ENCODE measurements at places on chromosomes 4 and X.

DNA sequence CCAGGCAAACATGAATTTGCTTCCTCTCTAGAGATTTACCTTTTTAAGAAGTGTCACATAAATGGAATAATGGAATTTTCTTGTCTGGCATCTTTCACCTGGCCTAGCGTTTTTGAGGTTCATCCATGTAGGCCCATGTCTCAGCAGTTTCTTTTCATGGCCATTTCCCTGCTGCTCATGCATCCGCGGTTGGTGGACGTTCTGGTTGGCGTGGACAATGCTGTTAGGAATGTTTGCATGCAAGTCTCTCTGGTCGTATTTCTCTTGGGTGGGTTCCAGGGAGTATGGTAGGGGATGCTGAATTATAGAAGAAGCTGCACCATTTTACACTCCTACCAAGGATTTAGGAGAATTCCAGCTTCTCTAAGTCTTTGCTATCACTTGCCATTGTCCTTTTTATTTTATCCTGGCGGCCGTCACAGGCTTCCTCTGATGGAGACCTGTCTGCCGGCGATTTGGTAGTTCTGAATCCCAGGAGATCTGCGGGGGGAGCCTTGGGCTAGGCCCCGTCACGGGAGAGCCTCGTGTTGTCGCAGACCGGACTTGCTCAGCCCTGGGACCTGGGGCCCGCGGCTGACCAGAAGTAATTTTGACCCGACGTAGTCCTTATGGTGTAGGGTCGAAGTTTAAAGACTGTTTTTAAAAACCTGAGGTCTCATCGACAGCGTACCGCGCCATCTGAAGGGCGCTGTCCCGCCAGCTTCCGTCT, 56.9 kb upstream of the TADA2B start:
- H3K27me3 ChIP-seq, result no peaks in the 10 kb centered on the region
- DNase-seq, result no peak
- H3K36me3 ChIP-seq, result no peaks in the 10 kb centered on the region
- H3K4me3 ChIP-seq, result peak overlapping the region; percentile 96

DNA sequence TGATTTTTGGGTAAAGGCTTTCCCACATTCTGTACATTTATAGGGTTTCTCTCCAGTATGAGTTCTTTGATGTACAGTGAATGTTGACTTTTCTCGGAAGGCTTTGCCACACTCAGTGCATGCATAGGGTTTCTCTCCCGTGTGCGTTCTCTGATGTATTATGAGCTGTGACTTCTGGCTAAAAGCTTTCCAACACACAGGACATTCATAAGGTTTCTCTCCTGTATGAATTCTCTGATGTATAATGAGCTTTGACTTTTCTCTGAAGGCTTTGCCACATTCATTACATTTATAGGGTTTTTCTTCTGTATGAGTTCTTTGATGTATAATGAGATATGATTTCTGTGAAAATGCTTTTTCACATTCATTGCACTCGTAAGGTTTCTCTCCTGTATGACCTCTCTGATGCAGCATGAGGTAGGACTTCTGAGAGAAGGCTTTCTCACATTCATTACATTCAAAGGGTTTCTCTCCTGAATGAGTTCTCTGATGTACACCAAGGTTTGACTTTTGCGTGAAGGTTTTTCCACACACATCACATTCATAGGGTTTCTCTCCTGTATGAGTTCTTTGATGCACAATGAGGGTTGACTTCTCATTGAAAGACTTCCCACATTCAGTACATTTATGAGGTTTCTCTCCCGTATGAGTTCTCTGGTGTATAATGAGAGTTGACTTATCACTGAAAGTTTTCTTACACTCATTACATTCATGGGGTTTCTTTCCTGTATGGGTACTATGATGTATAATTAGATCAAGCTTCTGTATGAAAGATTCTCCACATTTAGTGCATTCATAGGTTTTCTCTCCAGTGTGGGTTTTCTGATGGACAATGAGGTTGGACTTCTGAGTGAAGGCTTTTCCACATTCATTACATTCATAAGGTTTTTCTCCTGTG, 27.3 kb downstream of the ZNF182 start:
- peaks cover 5% of the 10 kb centered on the region for H3K4me1 ChIP-seq
- H3K27me3 ChIP-seq, result no peaks in the 10 kb centered on the region
- no peak for DNase-seq
- no peak overlapping the region for H3K4me3 ChIP-seq

DNA sequence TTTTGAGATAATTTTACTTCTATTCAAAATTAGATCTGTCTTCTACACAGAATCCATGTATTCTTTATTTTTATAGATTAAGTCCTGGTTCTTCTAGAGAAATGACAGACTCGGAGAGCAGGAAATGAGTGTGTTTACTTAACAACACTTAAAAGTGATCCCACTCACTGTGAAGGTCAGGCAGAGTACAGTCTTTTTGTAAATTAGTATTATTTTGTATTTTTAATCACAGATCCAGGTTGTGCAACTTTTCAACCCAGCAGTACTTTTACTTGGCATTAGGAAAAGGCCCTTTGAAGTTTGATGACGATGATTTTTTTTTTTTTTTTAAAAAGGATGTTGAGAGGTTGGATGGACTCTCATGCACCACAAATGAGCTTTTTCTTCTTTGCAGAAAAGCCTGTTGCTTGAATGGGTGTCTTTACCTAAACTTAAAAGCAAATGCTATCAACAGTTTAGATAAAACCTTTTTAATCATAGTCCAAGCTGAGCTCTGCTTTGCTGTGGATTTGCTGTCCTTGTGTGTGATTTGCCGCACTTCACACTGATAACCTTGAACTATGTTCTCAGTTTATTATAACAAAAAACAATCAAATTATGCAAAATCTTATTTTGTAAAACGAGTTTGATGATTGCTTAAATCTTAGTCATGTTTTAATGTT, 114.1 kb downstream of the MXRA5 start:
- H3K36me3 ChIP-seq, result no peaks in the 10 kb centered on the region
- no peaks in the 10 kb centered on the region for H3K27me3 ChIP-seq
- no peak for DNase-seq
- no peak overlapping the region for H3K27ac ChIP-seq

DNA sequence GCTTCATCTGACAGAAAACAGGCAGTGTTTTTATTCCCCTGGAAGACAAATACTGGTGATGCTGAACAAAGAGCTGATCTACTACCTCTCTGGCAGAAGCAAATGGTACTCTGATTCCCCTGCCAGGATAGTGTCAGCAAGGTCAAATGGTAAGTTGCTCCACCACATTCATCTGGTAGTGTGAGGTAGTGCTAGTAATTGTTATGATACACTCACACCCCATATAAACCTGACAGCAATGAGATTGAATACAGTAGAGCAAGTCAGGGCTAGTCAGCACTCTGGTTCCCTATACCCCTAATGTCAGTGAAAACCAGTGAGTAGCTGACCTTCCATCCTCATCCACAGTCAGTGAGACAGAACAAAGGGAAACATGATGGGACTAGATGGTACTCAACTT, 3.4 kb upstream of the SPIN4 start:
- no peak overlapping the region for H3K4me3 ChIP-seq
- no peaks in the 10 kb centered on the region for H3K36me3 ChIP-seq
- peaks cover 11% of the 10 kb centered on the region for H3K4me1 ChIP-seq
- H3K27me3 ChIP-seq, result no peaks in the 10 kb centered on the region

- no peaks in the 10 kb centered on the region for H3K4me1 ChIP-seq
- DNase-seq, result no peak
- H3K4me3 ChIP-seq, result no peak overlapping the region
Observed at GRCh38 chr4:107564326-107564725, 155.7 kb downstream of the PAPSS1 start.

DNA sequence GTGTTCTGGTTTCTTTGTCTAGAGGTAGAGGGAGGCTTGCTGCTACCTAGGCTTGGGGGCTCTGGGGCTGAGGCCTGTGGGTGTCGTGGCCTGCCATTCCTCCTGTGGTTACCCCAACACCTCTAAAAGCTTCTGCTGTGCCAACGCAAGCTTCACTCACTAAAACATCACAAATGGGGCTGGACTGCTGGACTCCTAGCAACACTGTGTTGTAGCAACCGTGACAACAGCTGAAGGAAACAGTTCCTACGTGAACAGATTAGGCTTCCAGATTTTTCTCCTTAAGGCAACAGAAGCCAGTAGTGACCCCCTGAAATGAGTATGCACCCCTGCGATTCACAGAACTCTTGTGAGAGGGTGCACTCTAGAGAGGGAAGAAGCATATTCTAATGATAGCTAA, 138.3 kb upstream of the TEX13D start:
- DNase-seq, result no peak
- no peak overlapping the region for H3K27ac ChIP-seq
- H3K4me1 ChIP-seq, result no peaks in the 10 kb centered on the region

DNA sequence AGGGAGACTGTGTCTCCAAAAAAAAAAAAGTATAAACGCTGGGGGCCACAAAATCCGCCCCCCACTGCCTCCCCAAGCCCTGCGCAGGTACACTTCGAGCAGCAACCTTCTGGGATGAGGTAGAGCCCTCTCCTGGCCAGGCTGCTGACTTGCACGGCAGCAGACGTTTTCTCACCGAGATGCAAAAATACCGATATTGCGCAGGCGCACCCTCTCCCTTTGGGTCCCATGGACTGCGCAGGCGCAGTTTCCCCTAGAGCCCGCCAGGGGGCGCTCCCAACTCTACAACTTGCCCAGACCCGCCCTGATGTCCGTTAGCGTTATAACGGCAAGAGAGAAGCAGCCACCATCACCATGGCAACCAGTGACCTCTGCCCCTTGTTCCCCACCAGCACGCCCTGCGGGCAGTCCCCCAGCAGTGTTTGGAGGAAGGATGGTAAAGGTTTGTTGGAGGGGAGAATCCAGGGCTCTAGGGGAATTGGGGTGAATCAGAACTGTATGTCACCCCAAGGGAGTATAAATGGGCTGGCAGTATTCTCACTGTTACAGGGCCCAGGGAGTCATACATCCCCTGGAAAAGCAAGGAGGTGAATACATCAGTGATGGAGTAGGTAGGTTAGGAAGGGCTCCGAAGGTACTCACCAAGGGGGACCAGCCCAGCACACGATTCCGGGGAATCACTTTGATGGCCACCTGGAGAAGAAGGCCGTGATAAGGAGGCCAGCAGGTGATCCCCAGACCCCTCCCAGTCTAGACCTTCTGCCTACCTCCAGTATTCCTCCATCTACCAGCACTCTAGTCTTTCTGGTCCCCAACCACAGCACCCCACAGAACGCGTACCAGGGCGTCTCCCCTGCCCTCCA, 1.5 kb downstream of the PIM2 start:
- H3K36me3 ChIP-seq, result peaks cover 11% of the 10 kb centered on the region
- H3K27ac ChIP-seq, result peak overlapping the region; percentile 95
- no peaks in the 10 kb centered on the region for H3K27me3 ChIP-seq
- H3K4me3 ChIP-seq, result peak overlapping the region; percentile 99

Measured in naive B cell (primary cell).